ENCODE measurements at places on chromosomes 4 and X.

DNA sequence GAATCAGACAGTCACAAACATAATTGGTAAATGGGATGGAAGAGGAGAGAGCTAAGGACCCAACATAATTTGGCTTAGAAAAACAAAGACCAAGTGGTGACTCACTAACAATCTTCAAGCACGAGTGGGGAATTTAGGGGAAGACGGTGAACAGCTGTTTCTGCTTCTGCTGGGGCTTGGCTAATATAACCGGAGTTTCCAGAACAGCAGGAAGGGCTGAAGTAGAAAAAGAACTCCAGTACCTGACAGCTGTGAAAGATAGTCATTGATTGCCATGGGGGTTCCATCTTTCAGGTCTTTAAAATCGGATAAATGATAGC is 290.9 kb upstream of the LDB2 start:
- no peak for DNase-seq

DNA sequence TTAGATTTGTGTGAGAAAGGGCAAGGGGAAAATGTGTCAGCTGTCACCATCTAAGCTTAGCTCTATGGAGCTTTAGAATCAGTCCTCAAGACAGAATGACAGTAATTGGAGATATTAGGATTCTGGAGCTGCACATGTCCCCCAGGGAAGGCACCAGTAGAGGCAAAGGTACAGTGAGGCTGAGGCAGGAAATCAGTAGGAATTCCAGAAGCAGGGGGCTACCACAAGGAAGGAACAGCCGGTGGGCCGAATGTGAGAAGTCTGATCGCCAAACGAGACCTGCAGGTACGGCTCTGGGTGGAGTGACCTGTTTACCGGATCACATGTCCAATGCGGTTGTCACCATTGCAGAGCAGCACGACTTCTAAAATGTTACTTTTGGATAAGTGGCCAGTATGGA is 52.6 kb downstream of the RNF150 start:
- no peak for DNase-seq

GRCh38 chr4:46993075-46994006 is at the start of gene GABRA4:
Gene GABRA4, minus strand, starts transcription at chr4:46993581. Its CDS starts 157 bp downstream, at chr4:46993424.
- peak; percentile 2 for DNase-seq

DNA sequence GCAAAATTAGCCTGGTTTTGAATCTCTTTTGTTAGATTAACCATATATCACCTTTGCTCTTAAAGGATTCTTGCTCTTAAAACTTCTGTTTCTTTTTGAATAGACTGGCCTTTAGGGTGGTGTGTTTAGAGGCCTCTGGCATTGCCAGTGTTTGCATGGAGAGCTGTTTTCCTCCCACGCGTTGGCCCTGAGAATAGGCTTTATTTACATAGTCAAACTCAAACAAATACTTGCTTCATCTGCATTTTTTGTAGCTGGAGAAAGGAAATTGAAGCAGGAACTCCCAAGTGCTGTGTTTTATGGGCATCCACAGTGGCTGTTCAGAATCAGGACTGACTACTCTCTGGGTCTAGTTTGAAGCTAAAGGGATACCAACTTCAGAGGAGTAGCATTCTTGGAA is 2.7 kb downstream of the SHROOM2 start:
- no peak for DNase-seq

- no peak for DNase-seq
These were observed 189.5 kb downstream of the GASK1B start for GRCh38 chr4:157983300-157983699.

DNA sequence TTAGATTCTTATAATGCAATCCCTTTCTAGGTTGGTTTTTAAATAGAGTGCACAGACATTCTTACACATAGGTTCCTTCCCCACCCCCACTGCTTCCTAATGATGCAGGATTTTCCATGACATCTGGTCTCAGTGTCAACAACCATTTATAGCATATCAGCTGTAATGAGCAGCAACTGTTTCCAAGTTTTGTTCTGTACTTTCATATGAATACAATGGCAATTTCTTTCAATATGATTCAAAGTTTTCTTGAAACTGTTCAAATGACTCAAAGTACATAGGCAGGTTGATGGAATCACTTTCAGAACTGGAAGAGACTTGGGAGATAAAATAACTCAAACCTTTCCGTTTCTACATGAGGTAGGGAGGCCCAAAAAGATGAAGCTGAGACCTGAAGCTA is 220.7 kb downstream of the CAMK2D start:
- DNase-seq = no peak

DNA sequence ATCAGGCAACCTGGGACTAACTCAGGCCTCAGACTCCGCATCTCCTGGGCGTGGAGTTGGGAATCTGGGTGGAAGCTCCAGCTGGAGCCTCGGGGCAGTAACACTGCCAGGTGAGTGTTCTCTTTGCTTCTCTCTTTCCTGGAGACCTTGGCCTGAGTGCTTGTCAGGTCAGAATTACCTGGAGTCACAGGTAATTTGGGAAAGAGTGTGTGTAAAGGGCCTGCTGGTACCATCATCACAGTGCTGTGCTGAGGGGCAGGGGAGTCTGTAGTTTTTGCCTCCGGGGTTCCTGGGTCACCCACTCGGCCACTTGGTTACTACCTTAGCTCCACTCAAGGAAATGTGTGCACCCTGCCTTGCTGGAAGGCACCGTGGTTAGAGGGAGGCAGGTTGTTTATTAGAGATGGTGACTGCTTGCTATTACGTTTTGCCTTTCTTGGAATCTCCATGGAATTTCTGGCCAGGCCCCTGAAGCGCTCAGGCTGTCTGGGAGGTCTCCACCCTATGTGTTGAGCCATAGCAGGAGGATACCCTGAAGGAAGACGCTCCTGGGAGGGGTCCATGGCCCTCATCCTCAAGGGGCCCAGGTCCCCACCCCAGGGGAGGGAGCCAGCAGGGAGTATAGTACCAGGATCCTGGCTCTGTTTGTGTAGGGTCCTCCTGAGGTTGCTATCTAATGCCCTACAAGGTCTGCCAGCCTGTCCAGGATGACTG is 2.9 kb downstream of the GPR78 start:
- no peak for DNase-seq

DNA sequence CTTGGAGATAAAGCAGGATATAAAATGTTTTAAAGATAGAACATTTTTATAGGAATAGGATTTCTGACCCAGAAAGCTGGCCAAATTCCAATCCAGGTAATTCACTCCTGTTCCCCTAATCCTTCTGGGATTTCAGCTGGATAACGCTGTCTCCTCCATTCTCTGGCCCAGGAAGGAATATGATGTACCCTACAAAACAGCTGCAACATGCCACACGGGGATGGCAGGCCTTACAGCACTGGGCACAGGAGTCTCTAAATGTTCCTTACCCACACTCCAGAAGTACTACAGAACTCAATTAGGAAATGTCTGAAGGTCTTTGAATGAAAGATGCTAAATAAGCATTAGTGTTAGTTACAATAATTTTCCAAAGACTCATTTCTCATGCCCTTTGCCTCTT is 15.8 kb downstream of the CAMK2D start:
- no peak for DNase-seq

DNA sequence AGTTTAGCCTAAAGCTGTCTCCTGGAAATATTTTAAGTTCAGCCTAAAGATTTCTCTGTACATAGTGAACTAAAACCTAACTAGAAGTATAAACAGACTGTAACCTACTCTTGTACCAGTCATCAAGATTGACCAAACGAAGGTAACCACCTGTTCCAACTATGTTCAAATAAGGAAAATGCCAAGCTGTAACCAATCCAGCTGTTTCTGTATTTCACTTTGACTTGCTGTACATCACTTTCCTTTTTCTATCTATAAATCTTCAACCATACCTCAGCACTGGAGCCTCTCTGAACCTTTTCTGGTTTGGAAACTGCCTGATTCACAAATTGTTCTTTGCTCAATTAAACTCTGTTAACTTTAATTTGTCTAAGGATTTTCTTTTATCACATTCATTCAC is 3.1 kb upstream of the CYSLTR1 start:
- no peak for DNase-seq
